ENCODE measurements at places on chromosomes 3 and 15.

DNA sequence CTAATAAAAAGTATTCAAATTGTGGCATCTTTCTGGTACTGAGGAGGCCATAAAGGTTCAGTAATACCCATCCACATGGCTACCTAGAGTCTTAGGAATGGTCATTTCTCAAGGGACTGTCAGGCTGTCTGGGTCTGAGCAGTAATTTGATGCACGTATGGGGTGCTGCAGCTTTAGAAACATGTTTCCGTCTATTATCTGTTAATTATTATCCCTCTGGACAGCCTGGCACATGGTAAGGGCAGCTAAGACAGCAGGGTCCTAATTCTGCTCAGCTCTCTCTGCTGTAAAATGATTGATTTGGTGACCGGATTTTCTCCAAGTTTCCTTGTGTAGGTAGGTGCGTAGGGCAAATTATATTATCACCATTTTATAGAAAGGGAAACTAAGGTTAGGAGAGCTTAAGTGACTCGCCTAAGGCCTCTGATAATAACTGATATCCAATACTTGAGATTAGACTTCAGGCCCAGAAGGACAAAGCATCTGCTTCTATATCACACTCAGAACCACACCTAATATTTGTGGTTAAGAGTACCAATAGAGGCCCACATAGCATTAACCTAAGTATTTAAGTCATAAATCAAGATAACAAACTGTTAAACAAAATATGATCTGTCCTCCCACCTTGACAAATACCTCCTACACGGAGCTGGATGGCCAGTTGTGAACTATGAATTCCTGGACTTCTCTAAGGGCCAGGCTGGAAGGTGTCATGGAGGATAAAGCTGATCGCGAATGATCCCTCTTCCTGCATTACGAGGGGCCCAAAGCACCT is 2.9 kb upstream of the RAP2B start:
- DNase-seq: no peak

- peak; percentile 3 for DNase-seq
These were observed 16.7 kb downstream of the MAP2K5 start for GRCh38 chr15:67559158-67559557.

DNA sequence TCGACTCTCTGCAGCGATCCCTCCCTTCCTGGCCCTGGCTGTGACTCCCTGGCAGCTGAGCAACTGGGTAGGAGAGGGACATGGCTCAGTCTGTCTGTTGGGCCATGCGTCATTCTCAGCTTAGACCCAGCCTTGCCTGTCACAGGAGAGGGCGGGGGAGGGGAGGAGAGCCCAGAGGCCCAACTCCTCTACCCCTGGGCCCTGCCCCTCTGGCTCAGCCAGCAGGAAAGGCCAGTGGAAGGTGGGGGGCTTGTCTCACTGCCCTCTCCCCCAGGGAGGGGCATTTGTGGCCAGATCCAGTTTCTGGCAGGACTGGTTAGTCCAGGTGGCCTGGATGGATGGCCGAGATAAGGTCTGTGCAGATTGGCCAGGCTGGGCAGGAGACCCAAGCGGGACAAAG is 31.6 kb downstream of the DNAJB8 start:
- no peak for DNase-seq

DNA sequence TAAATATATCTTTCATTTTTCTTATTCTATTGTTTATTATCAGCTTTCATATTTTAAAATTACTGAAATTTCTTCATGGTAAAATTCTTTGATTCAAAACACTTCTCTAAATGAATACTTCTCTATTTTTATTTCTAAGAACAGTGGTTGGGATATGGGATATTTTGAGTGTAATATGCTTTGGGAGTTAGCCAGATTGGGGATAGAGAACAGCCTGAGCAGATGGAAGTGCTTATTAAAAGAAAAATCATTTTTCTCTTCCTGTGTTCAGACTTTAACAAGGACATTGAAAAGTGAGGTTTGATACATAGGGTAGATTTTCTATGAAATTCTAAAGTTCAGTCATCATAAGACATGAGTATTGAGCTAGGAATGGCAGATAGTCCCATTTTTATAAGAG is 84.8 kb downstream of the COL6A5 start:
- DNase-seq: no peak

DNA sequence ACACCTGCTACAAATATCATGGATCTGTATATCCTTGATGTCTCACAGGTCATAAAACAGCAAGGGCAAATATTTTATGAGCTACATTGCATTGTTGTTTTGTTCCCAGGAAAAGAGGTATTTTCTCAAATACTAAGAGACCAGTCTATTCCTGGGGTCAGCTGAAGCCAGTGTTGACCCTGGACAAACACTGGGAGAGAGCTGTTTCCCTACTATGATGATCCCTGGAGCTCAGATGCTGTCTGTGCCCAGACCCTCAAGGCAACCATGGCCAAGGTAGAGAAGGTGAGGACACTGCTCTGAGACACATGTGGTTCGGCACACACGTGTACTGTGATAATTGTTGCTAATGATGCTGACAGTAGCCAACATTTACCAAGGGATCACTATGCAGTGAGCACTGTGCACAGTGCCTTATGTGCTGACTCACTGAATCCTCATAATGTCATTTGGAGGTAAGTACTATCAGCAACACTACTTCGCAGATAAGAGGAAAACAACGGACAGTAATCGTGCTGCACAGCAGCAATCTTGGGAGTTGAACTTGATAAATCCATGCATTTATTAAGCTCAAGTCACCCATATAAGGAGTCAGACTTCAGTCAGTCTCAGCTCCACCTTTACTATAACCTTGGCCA is 943.6 kb downstream of the FHIT start:
- DNase-seq: no peak

DNA sequence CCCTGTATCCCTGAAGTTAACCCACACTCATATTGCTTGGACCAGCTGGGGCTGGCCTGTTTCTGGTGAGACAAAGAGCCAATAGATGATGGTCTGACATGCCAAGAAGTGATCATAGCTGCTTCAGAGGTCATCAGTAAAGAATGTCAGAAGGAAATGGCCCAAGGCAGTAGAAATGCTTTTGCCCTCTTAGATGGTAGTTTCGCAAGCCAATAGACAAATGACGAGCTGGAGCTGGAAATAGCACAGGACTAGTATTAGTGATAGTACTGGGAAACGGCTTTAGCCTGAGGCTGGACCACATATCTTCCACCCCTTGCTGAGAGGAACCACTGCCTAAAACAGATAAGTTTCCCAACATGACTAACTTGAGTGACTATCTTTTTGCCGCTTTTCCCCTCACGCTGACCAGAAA is 176.1 kb upstream of the THBS1 start:
- no peak for DNase-seq

DNA sequence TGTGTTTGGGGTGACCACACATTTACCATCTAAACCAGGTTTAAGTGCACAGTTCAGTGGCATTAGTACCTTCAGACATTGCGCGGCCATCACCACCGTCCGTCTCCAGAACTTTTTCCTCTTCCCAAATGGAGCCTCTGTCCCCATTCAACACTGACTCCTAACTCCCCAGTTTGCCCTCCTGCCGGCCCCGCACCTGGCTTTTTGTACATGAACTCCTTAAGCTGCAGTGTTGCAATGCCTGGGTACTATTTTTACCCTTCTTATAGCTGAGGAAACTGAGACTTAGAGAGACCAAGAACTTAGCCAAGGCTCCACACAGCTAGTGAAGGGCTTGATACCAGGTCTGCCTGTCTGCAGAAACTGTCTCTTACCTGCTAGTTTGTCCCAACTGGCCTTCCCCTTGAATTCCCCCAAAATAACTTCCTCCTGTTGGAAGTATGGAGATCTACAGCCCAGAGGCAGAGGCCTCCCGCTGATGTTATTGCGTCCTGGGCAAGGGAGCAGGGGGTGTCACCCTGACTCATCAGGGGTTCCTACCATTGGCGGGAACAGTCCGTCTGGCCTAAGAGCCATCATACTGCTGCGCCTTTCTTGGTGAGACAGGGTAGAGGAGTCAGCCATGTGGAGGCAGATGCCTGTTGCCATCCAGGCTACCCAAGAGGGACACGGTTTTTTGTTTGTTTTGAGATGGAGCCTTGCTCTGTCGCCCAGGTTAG is 65.6 kb downstream of the GRIP2 start:
- no peak for DNase-seq

DNA sequence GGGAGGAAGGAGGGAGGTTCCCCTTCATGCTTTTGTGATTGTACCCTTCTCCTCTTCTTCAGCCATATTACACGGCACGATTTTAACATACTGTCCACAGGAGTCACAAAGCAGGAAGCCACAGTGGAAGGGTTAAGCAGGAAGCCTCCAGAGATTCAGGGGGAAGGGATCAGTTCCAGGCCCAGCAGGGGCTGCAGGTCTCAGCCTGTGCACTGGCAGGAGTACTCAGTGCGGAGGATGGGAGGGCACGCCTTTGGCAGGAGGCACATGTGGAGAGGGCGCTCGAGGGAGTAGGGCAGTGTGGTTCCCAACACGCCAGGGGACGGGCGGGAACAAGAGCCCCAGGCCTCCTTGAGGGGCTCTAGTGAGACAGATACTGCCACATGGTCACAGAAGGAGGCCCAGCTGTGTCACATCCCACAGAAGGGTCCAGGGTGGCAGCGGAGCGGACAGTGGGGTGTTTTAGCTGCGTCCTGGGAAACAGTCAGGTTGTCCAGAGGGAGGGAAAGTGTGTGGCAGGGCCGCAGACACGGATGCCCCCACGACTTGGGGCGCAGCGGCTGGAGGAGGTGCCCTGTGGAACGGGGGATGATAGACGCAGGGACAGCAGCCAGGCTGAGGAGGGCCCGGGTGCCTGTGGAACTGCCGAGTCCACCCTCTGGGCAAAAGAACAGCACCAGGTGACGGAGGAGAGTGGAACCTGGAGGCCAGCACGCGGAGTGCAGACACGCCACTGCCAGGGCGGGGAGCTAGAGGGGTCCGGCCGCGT is 77.5 kb downstream of the CHSY1 start:
- DNase-seq: no peak

DNA sequence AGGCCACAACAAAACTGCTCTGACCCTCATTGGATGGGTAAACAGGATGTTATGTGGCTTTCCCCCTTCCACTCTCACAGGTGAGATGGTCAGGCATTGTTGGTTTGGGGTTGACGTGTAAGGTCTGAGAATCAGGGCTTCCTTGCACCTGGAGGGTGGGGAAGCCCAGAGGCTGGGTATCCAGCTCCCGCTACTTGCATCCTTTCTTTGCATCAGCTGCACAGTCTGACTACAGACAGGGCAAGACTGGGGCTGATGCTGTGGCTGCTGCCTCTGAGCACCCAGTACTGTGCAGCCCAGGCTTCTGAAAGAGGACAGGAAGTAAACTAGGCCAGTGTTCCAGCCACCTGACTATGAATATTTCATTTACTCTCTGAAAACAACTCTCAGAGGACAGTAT is 58.0 kb upstream of the ATP2B2 start:
- DNase-seq: no peak

- DNase-seq: no peak
These were observed 105.2 kb upstream of the BOC start for GRCh38 chr3:113105966-113106660.

DNA sequence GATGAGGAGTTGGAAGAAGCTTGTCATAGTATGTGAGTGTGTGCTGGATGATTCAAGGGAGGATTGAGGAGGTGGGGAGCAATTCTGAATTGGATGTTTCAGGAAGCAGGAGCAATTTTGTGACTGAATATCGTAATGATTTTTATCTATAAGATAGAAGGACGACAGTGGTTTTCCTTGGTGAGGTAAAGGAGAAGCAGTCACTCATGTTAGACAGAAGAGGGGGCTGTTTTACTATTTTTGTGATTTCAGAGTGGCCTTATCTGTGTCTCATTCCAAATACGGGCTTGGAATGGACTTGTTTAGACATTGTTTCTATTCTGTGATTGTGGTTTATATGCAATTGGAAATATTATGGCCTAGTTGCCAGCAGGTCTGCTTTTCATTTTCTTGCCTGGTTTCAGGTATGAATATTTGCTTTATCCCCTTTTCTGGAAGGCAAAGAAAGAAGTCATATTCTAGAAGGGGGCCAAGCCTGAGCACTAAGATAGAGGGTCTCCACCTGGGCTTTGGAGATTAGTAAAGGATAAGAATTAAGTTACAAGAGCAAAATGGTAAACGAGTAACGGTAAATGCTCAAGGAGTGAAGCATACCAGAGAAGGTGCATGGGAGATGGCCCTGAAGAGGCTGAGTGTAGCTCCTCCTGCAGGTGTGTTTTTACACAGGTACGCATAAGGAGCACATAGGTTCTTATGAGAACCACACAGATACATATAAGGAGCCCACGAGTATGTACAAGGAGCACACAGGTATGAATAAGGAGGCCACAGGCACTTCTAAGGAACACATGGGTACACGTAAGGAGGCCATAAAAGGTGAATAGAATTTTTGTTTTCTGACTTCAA is 124.6 kb upstream of the KCNAB1 start:
- no peak for DNase-seq

GRCh38 chr3:31462050-31462569 is 70.6 kb upstream of the STT3B start:
- DNase-seq: no peak

DNA sequence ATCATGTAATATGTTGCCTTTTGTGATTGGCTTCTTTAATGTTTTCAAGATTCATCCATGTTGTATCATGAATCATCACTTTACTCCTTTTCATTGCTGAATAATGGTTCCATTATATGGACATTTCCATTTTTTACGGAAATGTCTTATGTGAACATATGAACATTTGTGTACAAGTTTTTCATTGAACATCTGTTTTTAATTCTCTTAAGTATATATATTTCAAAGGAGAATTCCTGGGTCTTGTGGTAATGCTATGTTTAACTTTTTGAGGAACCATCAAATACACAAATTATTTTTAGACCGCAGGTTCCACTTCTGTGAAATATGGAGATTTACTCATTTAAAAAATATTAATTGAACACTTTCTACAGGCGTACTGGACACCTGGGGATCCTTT is 85.7 kb downstream of the ARIH1 start:
- DNase-seq: no peak

GRCh38 chr3:174495311-174495710 is 363.8 kb upstream of the NAALADL2 start:
- DNase-seq: no peak

- no peak for DNase-seq
These were observed 72.0 kb upstream of the PCSK6 start for GRCh38 chr15:101561584-101561906.

- DNase-seq: no peak
These were observed 106.3 kb downstream of the ZBTB20 start for GRCh38 chr3:115040673-115041286.

Measured in NCI-H187 (cell line).